Activated gamma-delta T cell treated with anti-CD3 and anti-CD28 coated beads, Interleukin-2, amount 50 U/mL, for 16 hours (primary cell): ENCODE measurements at places on chromosomes 1 and 21.
A peak's percentile ranks its signal among the peaks of the same experiment; 100 is the strongest.

- DNase-seq = no peak
Measured at GRCh38 chr1:11362547-11363021, 89.6 kb downstream of the UBIAD1 start.

DNA sequence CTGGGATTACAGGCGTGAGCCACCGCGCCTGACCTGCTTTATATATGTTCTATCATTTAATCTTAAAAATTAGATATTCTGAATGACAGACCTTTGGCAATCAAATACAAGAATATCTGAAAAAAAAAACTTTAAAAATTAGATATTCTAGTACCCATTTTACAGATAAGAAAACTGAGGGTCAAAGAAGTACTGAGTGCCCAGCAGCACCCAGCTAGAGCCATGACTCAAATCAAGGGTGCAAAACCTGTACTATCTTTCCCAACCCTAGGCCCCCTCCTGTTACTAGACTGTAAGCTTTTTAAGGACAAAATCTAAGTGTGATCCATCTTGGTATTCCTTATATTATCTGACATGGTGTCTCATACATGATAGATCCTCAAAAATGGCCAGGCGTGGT is 8.3 kb downstream of the ARHGAP30 start:
- DNase-seq = no peak

DNA sequence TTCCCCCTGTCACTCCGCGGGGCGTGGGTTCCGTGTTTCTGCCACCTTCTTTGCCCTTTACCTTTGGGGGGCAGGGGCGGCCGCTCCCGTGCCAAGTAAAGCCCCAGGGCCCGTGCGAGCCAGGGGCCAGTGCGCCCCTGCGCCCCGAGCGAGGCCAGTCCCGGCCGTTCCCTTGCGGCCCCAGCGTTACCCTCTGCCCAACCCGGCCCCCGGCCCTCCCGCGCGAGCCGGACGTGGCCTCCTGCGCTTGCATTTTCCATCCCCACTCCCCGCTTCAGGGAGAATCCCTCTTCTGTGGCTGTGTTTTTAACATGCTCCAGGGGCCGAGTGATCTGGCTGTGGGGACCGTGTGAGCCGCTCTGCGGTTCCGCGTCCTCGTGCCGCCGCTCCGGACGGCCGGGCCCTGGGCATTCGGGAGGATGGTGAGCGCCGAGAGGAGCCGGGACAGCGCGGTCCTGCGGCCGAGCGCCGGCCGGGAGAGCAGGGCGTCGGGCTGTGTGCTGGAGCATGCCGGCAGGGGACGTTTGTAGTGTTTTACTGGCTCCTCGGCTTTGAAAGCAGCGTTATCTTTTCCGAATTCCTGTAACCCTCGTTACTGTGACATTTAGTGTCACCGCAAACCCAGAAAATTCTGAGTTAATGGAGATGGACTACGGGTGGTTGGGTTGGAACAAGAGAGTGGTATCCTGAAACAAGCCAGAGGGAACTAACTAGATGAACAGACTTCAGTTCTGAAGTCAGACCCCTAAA is 1.0 kb downstream of the GALNT2 start:
- DNase-seq = no peak

GRCh38 chr1:47796626-47797025 is 200.6 kb downstream of the TRABD2B start:
- DNase-seq = no peak

GRCh38 chr1:197180252-197180878 is 33.9 kb upstream of the ASPM start:
- DNase-seq = no peak

DNA sequence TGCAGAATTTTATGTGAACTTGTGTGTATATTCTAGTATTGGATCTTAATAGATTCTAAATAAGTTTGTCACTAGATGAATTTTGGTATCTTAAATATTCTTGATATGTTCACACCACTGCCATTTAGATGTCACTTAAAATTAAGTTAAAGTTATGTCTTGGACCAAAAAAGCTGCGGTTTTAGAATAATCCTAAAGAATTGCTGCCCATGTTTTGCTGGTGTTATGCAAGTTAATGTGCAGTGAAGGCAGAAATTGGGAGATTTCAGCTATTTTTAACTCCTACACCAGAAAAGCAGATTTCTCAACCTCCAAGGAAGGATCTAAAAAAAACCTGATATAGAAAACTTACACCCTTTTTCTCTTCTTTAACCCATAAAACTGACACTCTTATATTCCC is 757 bp downstream of the ACADM start:
- DNase-seq = no peak

DNA sequence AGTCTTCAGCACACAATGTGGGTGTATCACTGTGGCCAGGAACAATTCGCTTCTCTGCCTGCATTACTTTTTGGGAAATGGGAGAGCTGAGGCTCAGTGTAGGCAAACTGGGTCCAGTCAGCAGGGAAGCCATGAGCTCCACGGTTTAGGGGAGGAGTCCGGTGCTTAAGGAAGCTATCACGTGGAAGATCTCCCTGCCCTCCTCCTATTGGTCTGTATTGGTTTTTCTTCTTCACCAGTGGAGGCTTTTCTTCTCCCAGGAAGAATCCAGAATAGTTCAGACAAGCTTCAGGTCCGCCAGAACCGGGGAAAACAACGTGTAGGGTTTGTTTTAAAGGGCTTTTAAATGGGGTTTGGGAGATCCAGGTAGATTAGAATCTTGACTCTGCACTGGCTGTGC is 156.2 kb upstream of the CAMK1G start:
- DNase-seq = no peak

- DNase-seq = no peak
Measured at GRCh38 chr1:209805341-209805781, 581 bp downstream of the IRF6 start.

- DNase-seq = no peak
Measured at GRCh38 chr1:62317021-62317768, 2.0 kb downstream of the KANK4 start.

- no peak for DNase-seq
Measured at GRCh38 chr1:241557031-241557430, 24.9 kb downstream of the KMO start.

DNA sequence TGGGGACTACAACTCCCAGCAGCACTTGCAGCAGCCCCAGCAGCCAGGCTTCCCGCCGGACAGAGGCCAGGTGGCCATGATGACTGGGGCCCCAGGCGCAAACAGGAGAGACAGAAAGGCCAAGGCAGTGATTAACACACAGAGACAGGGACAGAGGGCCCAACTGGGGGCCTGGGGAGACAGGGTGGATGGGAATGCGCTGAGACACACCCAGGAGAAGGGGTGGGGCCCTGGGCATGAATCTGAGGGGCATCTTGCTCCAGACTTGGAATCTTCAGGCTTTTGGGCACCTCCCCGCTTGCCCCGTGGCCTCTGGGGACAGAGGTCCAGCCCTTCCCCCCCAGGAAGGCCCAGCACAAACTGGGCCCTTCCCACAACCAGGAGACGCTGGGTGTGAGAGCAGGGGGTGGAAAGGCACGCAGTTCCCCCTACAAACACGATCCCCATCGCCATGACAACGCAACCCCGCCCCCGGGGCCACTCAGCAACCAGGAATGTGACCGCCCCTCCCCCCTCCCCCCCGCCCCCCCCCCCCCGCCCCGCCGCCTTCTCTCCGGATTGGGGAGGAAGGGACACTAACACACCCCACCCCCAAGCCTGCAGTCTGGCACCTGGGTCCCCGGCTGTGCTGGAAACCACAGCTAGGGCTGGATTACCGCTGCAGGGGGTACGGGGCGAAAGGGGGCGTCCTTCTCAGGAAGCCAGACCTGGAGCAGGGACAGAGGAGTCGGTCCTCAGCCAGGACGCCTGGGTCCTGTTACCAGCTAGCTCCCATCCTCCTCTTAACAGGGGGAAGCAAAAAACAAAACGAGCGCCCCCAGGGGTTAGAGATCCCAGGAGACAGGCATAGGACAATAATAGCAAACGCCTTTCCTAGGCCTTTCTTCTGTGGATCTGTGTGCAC is 4.5 kb downstream of the HDGF start:
- DNase-seq = peak; percentile 48

DNA sequence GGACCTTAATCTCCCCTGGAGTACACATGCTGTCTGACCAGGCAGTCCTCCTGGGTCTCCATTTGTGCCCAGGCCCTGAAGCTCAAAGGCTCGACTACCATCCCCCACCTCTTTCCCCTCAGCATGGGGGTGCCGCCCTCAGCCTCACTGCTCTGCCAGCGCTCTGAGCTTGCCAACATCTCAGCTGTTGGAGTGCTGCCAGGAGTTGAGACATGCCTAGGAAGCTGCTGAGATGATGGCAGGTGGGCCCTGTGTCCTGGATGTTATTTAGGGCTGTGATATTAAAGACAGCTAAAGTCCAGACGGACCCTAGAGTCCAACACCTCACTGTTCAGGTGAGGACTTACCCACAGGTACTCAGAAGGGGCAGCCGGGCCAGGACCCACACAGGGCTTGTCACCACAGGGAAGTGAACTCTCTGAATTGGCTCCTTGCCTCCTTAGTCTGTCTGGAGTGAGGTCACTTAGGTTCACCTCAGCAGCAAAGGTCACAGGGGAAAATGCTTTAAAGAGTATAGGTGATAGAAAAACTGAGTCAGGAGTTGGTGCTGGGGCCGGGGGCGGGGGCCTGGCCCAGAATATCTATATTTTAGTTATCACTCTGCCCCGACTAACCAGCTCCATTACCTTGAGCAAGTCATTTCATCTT is 19.7 kb upstream of the KCNC4 start:
- no peak for DNase-seq

GRCh38 chr1:172887162-172887561 is 163.6 kb downstream of the TNFSF18 start:
- no peak for DNase-seq

- no peak for DNase-seq
Measured at GRCh38 chr1:39261712-39262221, 57.3 kb downstream of the MACF1 start.

DNA sequence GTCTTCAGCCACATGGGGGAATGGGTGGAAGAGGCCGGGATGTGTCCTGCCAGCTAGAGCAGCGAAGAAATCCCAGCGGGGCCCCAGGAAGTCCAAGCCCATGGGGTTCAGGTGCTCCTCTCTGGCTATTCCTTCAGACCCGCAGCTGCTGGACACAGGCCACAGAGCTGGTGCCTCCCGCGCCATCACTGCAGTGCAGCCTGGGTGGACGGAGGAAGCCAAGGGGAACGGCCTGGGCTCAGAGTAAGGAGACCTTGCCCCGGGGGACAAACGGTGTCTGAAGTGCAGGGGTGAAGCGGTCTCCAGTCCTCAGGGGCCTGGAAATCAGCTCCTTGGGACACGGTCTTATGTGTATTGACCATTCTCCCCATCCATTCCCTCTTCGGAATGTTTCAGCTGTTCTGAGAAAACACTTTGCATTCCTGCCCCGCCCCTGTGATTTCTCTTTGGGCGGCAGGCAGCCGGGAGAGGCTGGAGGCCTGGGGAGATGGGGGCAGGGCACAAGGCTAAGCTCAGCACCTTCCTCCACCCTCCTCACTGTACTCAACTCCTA is 18.4 kb downstream of the MTHFR start:
- no peak for DNase-seq

DNA sequence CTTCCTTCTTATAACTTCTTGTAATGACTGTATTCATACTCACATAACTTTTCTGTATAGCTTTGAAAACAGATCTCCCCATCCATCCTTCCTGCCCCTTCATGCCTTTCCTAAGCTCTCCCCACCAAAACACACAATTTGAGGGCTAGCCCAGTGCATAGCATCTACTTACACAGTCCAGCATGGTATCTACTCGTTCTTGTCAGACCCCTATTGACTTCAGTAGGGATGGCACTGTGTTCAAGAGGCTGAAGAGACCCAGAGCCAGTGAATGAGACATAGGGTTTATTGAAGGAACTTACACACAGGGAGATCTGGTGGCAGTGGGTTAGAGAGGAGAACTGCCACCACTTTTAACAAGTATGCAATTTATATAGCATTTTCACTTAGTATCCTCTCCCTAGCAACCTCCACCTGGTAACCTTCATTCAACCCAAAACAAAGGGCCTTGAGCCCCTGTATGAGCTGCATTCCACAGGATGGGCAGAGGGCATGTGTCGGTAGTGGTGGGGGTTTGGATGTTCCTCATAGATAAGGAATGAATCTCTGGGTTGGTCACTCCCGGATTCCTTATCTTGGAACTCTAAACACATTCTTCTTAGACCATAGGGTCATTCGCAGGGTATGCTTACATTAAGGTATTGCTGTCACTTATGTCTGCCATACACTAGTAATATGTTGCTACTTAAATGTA is 64.9 kb upstream of the GNG12 start:
- DNase-seq = no peak

DNA sequence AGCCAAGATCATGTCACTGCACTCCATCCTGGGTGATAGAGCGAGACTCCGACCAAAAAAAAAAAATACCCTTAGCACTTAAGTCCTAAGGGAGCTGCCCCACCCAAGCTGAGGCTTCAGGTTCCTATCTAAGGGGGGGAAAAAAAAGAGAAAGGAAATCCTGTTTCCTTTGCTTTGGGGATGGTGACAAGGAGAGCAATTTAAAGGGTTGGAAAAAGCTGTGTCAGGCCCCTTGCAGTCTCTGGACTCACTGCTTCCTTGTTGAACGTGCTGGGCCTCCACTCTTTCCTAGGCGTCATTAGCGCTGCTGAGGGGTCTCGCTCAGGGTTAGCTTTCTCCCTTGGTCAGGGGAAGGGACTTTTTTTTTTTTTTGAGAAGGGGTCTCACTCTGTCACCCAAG is 18.1 kb downstream of the PRCC start:
- no peak for DNase-seq

DNA sequence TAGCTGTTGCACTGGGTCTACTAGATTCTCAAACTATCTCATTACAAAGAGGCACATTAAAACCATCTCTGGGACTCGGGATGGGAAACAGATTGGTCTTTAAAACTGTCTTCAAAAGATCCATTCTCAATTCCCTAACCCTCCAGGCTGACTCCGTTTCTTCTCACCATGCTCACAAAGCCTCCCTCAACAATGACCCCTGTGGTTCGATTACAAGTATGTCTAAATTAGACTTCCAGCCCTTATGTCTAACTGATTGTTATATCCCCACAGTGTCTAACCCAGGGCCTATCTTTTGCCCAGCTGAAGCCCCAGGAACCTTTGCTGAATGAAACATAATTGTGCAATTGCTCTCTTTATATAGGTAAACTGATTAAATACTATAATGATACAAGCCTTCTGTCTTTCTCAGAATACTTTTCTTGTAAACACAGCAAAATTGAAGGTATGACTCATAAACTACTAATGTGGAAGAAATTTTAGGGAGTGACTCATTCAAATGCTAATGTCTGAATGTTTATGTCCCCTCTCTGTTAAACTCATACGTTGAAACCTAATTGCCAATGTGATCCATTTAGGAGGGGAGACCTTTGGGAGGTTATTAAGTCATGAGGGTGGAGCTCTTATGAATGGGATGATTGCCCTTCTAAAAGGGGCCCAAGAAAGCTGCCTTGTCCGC is 65.6 kb upstream of the DAB1 start:
- DNase-seq = no peak

- DNase-seq = no peak
Measured at GRCh38 chr1:179879797-179880196, 2.2 kb upstream of the TOR1AIP2 start.
